ENCODE measurements at places on chromosomes 7 and 10.

GRCh38 chr7:129569811-129570215 lies 41.7 kb upstream of the NRF1 start:
- DNase-seq: peak; percentile 69

DNA sequence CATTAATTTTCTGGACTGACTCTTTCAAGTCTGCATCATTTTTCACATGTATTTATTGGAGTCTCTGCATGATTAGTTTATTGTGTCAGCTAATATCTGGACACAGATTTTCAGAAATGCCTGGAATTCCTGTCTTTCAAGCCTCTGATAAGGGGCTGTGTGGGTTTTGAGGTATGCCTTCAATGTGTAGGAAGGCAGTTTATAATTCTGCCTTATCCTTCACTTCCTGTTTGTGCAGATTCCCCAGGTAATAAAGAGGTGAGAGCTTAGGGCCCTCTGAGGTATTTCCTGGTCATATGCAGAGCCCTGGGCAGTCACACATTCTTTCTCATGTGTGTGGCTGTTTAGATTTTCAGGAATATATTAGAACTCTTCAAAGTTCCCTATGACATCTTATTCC lies 79.4 kb upstream of the PRKCQ start:
- no peak for DNase-seq

DNA sequence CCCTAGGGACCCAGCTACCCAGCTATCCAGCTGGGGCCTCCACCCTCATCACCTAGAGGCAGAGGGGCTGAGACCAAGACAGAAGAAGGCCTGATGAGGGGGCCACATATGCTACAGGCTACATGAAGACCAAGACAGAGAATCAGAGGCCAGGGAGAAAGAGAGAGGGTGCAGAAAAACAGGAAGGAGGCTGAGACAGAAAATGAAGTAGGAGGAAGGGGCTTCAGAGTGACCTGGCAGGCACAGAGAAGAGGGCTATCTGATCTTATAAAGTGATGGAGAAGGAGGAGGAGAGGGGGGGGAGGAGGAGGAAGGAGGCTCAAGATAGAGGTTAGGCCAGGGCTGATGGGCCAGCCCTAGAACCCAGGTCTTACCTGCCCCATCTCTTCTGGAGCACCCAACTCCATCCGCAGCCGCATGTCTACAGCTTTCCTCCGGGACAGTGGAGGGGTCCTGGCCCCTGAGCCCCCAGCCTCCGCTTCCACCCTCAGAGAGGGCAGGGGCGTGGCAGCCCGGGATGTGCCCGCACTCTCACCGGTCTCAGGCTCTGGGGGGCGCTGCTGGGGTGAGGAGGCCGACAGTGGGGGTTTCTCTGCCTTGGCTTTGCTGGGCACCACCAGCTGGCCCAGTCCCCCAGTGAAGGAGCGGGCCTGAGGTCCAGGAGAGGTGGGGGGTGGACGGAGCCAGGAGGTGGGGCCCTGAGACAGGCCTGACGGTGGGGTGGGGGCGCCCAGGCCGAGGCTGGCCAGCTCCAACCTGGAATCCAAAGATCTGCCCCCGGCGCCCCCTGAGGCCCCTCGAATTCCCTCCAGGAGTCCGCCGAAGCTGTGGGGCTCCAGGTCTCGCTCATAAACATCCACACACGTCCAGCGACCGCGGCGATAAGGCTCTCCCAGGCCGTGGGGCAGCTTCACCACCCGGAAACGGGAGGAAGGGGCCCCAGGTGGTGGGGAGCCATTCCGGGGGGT lies 1.8 kb downstream of the TSC22D4 start:
- no peak for DNase-seq

GRCh38 chr7:116574025-116574822 lies 49.4 kb downstream of the CAV1 start:
- DNase-seq: no peak

GRCh38 chr7:265998-266850 lies 23.7 kb upstream of the FOXL3 start:
- DNase-seq: no peak

- DNase-seq: peak; percentile 99
These were observed at the start of the genes PLOD3 and ZNHIT1 for GRCh38 chr7:101217388-101218235. Gene PLOD3 (minus strand): TSS chr7:101217581. CDS start chr7:101217274, 307 bp downstream. Gene ZNHIT1 (plus strand): TSS chr7:101218165. CDS start chr7:101218196, 31 bp downstream.

GRCh38 chr7:55194522-55194921 lies 170.6 kb upstream of the LANCL2 start:
- DNase-seq: no peak

- no peak for DNase-seq
These were observed 16.3 kb downstream of the TES start for GRCh38 chr7:116226664-116227063.

GRCh38 chr10:91424016-91424415 lies 13.9 kb downstream of the HECTD2 start:
- DNase-seq: no peak

DNA sequence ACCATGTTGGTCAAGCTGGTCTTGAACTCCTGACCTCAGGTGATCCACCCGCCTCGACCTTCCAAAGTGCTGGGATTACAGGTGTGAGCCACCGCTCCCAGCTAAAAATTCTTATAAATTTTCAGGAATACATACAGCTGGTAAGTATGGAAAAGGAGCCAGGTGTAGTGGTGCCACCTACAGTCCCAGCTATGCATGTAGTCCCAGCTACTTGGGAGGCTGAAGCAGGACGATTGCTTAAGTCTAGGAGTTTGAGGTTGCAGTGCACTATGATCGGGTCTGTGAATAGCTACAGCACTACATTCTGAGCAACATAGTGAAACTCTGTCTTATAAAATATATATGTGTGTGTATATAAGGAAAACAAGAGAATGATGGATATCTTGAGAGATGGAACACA lies 19.0 kb downstream of the LDB1 start:
- DNase-seq: no peak
